ENCODE measurements at places on chromosomes 1 and 21. TPM values are rescaled to one million over a fixed set of nuclear protein-coding genes. Genes with fewer than 3 reads are reported as not detected.

SYCP1 gene
- total RNA-seq, result not detected

C1orf167 gene
- 1.3 TPM for total RNA-seq

KCNAB2 gene
- total RNA-seq, result 6.3 TPM

LENEP gene
- not detected for total RNA-seq

ATP1A2 gene
- 144 TPM for total RNA-seq

ISG15 gene
- 8.0 TPM for total RNA-seq

TMEM79 gene
- 6.1 TPM for total RNA-seq

S100A14 gene
- 40.9 TPM for total RNA-seq

GRHL3 gene
- 26.8 TPM for total RNA-seq

MAP10 gene
- total RNA-seq, result 4.8 TPM

ACTL8 gene
- total RNA-seq, result not detected

RPTN gene
- not detected for total RNA-seq

UTS2 gene
- not detected for total RNA-seq
